ENCODE measurements at places on chromosomes 6 and 20.
A peak's percentile ranks its signal among the peaks of the same experiment; 100 is the strongest.

DNA sequence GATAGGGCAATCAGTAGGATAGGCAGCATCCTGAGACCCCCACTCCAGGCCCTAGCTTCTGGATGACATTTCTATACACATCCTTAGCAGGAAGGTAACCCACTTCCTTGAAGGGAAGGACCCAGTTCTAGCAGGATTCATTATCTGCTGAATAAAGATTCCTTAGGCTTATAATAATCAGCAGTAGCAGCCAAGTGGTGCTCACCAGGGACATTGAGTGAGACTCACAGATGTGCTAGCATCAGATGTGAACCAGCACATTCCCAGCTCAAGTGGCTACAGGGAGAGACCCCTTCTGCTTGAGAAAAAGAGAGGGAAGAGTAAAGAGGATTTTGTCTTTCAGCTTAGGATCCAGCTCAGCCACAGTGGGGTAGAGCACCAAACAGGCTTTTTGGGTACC is 244.8 kb upstream of the UFL1 start:
- no peak for DNase-seq

DNA sequence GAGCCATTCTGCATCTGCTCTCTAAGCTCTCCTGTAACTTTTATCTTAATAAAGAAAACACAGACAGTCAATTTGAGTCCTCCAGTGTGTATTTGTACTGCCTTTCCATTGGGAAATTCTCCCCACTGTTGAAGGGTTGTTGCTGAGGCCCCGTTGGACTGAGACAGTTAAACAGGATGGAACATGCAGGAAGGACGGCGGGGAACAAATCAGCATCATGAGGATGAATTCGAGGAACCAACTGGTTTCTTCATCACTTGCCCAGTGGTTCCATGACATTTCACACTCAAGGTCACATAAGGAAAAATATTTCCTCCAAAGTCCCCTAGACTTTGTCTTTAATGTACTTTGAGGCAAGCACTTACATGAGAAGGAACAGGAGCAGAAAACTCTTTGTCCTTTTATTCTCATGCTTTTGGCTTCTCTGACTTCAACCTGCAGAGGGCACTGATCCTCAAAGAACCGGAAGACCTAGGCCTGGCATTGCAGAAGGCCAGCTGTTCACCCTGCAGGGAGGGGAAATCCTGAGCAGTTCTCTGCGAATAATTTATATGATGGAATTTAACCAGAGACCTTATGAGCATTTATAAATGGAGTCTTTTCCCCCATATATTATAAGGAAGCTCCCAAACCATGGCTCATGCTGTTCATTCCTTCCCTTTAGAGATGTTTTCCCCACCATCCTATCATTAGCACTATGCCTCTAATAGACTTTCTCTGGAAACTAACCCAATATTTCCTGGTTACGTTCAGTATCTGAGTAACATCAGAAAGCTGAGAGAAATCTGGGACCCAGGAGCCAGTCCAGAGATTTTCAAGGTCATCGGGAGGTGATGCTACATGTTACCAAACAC is 55.2 kb upstream of the ADGRF1 start:
- DNase-seq, result peak; percentile 92

- no peak for DNase-seq
Measured at GRCh38 chr20:42775037-42775436, 414.7 kb downstream of the PTPRT start.

DNA sequence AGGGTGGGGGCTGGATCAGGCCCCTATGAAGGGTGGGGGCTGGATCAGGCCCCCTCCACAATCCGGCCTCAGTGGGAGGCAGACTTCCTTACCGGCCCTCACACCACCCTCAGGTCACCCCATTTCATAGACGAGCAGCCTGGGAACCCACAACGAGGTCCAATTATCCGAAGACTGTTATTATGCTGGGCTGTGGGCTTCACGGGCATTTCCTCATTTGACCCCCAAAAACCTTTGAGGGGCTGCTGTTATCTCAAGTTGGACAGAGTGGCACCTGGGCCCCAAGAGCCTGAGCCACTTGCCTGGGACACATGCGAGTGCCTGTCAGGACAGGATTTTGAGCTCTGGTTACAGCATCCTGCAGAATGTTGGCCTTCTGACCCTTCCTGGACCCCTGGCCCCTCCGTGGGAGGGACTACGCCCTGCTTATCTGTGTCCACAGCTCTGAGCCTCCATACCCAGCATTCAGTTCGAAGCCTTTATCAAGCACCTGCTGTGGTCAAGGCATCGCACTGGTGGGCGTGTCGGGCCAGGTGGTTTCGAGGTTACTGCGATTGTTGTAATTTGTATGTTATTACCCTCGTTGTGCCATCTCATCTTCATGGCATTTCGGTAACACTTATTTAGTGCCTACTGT is 34.5 kb upstream of the PCMTD2 start:
- no peak for DNase-seq

GRCh38 chr6:114096561-114097172 is 125.7 kb upstream of the HDAC2 start:
- DNase-seq, result no peak

- no peak for DNase-seq
Measured at GRCh38 chr6:98469141-98469540, 365.2 kb upstream of the POU3F2 start.

DNA sequence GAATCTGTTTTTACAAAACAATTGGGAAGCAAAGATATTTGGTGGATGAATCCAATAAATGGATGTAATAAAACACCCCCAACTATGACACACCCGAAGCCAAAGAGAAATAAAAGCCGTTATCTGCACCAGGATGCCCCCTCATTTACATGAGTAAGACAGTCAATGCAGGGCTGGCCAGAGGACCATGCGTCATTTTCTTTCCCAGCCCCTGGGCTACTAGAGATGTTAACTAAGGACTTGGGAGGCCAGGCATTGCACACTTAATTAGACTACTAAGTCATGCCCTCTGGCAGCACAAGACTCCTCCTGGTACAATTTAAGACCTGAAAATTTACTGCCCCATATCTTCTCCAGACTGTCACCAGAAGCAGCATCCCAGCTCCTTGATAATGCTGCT is 3.2 kb downstream of the LEMD2 start:
- DNase-seq, result peak; percentile 74

DNA sequence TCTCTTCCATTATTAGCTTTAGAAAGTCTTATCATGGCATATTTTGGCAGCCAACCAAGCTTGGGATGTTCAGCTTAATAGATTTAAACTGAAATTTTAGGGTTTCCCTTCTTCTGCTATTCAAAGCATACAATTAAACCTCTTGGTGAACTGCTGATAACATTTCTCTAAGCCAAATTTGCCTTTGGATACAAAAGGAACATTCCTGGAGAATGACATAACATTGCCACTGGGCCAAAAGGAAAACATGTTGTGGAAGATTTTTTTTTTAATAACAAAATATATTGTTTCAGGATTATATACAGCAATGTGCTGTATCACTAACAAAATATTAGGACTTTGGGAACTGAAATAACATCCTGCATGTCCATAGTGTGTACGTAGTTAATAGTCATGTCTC is 215.1 kb upstream of the TBX18 start:
- DNase-seq, result peak; percentile 60

DNA sequence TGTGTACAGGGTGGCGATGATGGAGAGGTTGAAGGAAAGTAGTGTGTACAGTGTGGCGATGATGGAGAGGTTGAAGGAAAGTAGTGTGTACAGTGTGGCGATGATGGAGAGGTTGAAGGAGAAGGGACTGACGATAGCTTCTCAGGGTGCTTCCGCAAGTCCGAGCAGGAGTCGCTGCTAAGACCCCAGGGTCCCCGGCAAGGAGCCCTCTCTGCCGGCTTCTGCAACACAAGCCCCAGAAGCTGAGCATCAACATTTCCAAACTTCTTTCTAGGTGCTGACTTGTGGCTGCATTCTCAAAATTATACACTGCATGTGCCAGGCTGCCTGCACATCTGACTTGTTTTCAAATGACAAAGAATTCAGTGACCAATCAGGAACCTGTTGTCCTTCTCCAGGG is 47.8 kb upstream of the NXT1 start:
- no peak for DNase-seq

DNA sequence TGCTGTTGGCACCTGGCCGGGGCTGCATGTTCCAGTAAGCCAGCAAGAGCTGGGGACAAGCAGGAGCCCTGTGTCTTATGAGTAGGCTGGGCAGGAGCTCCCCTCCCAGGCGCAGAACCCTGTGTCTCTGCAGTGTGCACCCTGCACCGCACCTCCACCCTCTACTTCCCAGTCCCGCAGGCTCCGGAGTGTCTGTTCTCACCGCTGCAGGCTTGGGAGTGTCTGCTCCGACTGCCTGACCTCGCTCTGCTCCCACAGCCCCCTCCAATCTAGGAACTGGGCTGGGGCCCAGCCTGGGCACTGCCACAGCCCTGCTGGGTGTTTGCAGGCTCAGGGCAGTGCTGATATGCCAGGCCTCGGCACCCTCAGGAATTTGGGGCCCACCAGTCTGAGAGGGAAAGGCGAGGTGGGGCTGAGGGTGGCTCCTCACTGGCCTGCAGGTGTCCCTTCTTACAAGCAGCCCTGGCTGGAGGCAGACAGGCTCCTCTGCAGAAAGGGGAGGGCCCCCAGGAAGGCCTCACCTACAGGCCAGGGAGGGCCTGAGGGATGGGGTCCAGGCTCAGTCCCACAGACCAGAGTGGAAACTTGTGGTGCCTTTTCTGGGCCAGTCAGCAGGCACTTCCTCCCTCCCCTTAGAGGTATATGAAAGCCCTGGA is 871.6 kb upstream of the GJE1 start:
- DNase-seq, result no peak

- DNase-seq, result no peak
Measured at GRCh38 chr20:23436681-23437080, 2.8 kb upstream of the CSTL1 start.

GRCh38 chr6:162074641-162075275 is 652.8 kb downstream of the PRKN start:
- DNase-seq, result no peak

DNA sequence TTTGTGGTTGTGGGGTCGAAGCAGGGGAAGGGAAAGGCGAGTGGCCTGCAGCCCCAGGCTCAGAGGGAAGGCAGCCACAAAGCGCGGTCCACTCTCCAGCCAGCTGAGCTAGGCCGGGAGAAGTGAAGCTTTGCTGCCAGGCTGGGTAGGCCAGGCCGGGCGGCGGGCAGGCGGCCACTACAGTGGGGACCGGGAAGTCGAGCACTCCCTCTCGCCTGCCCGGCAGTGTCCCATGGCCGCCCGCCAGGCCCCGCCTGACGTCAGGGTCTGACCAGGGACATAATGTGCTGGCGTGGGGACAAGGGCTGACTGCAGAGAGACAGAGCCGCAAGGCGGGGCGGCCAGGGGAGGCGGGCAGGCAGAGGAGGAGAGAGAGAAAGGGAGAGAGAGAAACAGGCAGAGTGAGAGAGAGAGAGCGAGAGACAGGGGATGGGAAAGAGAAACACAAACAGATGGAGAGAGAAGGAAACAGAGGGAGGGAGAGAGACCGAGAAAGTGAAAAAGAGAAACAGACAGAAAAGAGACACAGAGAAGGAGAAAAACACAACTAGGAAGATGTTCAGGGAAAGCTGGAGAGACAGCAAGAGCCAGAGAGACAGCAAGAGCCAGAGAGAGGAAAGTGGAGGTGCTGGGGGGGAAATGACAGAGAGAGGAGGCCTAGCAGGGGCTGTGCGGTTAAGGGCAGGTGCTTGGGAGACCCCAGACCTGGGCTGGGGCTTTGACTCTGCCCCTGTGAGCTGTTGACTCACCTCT is 94.5 kb upstream of the PTPN1 start:
- DNase-seq, result peak; percentile 97

- no peak for DNase-seq
Measured at GRCh38 chr20:45902199-45902701, 9.7 kb downstream of the PLTP start.

DNA sequence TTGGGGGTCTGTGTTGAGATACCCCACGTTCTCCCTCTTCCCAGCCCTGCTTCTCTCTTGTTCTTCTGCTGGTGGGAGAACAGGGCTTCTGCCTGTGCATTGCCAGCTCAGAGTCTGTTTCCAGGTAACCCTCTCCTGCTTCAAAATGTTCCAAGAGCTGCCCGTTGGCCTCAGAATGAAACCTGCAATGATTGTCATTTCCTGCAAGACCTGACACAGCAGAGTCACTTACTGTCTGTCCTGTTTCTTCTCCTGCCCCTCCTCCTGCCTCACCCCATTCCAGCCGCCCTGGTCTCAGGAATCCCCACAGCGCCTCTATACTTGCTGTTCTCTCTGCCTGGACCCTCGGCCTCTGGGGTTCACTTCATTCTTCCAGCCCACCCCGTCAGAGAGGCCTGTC is 81.4 kb upstream of the ARID1B start:
- DNase-seq, result no peak

- DNase-seq, result no peak
Measured at GRCh38 chr20:52880259-52880658, 91.9 kb upstream of the TSHZ2 start.

DNA sequence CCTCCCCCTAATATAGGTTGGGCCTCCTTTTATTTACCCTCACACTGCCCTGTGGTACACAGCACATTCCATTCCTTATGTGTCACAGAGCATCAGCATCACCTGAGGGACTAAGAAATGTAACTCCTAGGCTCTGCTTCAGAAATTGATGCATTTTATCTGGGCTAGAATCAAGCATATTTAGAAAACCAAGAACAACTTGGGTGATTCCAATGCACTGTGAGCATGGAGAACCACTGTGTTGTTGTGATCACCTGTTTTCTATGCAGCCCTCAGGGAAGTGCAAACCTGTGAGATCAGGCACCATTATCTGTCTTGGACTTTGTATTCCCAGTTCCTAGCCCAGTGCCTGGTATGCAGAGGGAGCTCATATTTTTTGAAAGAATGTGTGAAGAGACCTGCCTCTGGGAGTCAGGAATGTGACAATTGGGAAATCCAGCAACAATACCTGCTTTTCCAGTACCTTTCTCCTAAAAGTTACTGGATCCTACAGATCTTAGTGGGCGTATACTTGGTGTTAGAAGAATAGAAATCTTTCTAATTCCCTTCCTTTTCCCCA is 7.0 kb downstream of the KAT14 start:
- DNase-seq, result no peak

GRCh38 chr6:154127657-154128056 is 88.6 kb downstream of the OPRM1 start:
- no peak for DNase-seq

DNA sequence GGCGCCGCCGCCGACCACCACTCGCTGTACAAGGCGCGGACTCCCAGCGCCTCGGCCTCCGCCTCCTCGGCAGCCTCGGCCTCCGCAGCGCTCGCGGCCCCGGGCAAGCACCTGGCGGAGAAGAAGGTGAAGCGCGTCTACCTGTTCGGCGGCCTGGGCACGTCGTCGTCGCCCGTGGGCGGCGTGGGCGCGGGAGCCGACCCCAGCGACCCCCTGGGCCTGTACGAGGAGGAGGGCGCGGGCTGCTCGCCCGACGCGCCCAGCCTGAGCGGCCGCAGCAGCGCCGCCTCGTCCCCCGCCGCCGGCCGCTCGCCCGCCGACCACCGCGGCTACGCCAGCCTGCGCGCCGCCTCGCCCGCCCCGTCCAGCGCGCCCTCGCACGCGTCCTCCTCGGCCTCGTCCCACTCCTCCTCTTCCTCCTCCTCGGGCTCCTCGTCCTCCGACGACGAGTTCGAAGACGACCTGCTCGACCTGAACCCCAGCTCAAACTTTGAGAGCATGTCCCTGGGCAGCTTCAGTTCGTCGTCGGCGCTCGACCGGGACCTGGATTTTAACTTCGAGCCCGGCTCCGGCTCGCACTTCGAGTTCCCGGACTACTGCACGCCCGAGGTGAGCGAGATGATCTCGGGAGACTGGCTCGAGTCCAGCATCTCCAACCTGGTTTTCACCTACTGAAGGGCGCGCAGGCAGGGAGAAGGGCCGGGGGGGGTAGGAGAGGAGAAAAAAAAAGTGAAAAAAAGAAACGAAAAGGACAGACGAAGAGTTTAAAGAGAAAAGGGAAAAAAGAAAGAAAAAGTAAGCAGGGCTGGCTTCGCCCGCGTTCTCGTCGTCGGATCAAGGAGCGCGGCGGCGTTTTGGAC is 2.0 kb downstream of the SOX4 start:
- DNase-seq, result peak; percentile 52

- no peak for DNase-seq
Measured at GRCh38 chr6:4289770-4290320, 154.5 kb upstream of the ECI2 start.

Data from foreskin fibroblast (primary cell).